ENCODE measurements at places on chromosomes 7 and 10.

GRCh38 chr7:12855036-12855435 lies 167.6 kb downstream of the ARL4A start:
- DNase-seq, result no peak

DNA sequence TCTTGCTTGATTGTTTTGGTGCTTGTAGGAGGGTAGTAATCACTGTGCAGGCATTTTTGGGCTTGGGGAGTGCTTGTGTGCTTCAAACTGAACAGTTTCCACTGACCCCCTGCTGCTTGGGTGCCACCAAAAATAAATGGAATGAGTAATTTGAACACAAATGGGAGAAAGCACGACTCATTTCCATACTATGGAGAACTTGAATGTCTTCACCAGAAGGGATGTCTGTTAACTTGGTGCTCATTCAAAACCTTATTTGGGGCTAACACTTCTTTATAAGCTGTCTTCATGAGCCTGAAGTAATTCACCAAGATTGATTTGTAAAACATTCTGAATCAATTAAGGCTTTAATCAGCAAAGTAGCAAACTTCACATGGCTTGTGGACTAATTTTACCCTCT lies 560.3 kb downstream of the SDK1 start:
- DNase-seq, result no peak

GRCh38 chr10:27448921-27449320 lies 55.2 kb upstream of the RAB18 start:
- no peak for DNase-seq

GRCh38 chr10:74736029-74736428 lies 90.4 kb upstream of the KAT6B start:
- no peak for DNase-seq

DNA sequence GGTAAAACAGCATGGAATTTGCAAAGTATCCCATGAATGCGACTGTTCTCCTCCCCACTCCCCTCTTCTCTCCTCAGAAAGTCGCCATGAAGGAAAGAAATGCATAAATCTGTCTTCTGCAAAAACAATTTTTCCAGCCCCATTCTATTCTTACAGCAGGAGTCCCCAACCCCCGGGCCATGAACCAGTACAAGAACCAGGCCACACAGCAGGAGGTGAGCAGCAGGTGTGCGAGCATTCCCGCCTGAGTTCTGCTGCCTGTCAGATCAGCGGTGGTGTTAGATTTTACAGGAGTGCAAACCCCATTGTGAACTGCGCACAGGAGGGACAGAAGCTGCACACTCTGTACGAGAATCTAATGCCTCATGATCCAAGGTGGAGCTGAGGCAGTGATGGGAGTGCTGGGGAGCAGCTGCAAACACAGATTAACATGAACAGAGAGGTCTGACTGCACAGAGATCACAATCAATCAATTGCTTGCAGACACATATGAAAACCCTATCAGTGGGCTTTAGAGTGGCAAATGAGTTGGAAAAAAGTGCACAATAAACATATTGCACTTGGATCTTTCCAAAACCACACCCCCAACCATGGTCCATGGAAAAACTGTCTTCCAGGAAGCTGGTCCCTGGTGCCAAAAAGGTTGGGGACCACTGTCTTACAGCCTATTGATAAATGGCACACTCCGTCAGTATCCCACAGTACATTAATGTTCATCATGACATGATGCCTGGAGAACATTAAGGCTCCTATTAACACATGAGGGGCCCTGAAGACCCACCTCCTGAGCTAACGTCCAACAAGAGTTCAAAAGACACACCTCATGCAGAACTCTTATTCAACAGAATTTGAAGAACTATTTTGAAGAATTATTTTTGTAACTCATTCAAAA lies 205.0 kb downstream of the PTPRN2 start:
- DNase-seq, result no peak

DNA sequence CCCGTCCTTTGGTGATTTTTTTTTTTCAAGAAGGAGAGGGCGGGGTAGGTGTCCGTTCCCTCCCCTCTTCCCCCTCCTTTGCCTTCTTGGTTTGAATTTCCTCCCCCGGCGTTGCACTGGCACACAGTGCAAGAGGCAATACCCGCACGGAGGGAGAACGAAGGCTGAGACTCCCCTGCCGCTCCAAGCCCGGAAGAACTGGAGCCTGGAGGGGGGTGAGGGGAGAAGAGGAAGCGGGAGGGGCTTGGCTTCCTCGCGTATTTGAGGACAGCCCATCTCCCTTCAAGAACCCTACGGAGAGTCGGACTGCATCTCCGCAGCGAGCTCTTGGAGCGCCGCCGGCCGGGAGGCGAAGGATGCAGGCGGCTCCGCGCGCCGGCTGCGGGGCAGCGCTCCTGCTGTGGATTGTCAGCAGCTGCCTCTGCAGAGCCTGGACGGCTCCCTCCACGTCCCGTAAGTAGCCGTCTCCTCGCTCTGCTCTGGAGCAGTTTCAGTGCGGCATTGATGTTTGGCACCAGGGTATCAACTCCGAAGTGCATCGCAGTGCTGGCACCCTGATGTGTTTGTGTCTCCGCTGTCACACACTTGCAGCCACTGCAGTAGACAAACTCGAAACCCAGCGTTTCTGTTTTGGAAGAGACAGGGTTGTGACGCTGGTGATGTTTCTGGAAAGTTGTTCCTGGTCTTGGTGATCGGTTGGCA lies at the start of gene CNTNAP2:
TSS of gene CNTNAP2 (plus strand) at position 281 of the 702 bp plus-strand sequence. CDS start at position 357, 76 bp downstream.
- peak; percentile 5 for DNase-seq

DNA sequence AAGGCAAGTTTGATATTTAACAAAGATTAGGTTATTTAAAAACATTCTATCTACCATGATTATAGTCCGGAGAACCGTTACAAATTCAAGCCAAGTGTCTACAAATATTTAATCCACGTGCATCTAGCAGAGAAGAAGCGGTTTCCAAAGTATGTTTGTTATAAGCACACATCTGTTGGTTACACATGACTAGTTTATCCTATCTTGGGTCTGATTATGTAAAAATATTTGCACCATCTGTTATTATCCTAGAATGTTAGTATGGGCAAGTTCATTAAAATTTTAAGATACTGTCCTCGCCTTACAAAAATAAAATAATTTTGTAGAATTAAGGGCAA lies 289.2 kb upstream of the VSTM2A start:
- no peak for DNase-seq

- no peak for DNase-seq
Measured at GRCh38 chr10:29917311-29917710, 142.1 kb downstream of the JCAD start.

DNA sequence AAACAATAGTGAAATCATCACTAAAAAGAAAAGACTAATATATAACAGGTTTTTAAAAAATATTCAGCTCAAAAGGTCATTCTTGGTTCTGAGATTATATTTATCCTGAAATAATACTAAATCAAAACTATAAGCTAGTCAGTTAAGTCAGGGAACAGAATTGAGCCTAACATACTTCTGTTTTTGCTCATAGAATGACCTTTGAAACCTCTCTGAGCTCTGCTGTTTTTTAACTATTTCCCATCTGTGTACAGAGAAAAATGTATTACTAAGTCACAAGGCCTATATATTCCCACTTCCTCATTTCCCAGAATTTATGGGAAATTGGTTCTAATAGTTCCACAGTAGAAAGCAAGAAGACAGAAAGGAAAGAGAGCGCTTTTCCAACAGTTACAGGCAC lies 346.8 kb upstream of the ETV1 start:
- DNase-seq, result no peak

DNA sequence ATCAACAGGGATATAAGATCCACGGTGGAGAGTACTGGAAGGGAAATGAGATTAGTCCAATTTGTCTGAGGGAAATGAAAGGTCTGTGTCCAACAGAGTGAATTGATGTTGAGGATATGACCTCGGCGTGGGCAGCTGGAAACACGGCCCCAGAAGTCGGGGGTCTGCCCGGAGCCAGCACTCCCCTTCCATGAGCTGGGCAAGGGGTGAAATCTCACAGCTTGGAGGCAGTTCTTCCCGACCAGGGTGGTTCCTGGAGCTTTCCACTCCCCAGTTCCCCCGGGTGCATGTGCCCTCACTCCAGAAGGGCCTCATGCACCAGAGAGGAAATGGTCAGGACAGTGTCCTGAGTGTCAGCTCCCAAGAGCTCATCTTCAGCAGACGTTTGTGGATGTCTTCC lies 264.7 kb upstream of the PPP2R2D start:
- no peak for DNase-seq

DNA sequence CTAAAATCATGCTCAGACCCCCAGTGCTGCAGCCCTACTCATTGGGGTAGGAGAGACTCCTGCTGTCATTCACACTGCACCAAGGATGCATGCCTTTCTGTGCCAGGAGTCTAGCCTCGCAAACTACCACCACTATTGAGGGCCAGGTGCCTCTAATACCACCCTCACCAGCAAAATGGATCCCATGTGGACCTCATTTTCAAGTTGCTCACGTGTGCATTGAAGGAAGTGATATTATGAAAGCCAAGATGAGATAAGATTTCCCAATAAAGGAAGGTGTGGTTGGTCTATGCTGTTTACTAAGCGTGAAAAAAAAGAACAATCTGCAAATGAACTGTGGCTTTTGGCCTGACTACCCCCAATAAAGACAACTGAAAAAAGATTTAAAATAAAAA lies 7.2 kb upstream of the LAMTOR4 start:
- no peak for DNase-seq

- DNase-seq, result no peak
Measured at GRCh38 chr7:151403764-151404163, 6.1 kb downstream of the WDR86 start.

DNA sequence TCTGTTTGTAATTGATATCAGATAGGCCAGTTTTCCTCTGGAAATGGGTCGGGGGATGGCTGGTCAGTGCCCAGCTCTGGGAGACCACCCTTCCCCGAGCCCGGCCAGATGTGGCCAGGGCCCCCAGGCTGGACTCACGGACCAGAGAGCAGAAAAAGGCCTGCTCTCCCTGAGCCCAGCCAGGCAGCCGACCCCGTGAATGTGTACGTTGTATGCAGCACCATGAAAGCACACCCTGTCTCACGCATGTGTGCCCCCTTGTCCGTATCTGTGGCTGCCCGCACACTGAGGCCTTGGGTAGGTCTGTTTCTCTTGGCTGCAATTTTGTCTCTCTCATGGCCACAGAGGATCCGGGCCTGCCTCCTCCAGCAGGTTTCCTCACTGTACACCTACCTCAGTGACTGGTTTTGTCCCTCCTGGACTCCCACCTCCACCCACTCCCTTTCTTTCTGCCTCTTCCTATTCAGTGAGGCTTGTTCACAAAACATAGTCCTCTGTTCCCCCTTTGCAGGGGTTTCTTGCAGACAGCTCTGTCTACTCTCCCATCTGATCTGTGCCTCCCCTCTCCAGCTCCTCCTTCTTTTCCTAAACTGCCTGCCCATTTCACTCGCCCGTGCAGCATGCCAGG lies 23.6 kb upstream of the ANKRD2 start:
- no peak for DNase-seq

- no peak for DNase-seq
Measured at GRCh38 chr7:99949645-99950228, 20.3 kb upstream of the GJC3 start.

DNA sequence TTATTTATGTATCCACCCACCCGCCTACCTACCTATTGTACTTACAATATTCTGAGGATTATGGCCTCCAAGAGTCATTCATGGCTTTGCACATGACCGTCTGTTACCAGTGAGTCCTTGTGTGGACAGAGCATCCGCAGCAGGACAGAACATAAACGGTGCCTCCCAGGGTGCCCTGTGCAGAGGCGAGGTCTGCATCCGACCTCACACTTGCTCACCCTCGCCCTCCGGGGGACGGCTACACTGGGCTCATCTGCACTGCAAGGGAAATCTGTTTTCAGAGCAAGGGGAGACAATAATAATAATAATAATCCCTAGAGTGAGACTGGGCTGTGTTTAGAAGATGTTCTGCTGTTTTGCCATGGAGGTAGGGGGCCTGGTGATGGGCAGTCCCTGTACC lies 29.8 kb downstream of the PFKP start:
- no peak for DNase-seq

- DNase-seq, result no peak
Measured at GRCh38 chr10:129035052-129035827, 431.8 kb upstream of the MGMT start.

DNA sequence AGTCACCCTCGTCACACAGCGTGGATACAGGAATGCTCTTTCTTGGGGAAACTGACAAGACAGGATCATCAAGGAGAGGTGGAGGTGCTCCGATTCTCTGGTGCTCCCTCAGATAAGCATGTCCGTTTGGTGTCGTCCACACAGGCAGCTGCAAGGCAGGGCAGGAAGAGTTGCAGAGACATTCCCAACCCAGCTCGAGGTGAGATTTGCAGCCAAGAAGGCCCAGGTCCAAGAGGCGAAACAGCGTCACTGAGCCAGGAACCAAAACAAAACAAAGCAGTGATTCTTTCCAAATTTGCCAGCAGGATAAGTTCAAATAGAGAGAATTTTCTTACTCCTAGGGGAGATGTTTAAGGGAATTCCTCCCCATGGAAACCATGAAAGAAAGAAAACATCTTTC lies 386.5 kb upstream of the PFKP start:
- no peak for DNase-seq

- peak; percentile 81 for DNase-seq
Measured at GRCh38 chr10:102072673-102073527, 7.8 kb downstream of the HPS6 start.

- DNase-seq, result no peak
Measured at GRCh38 chr7:94182066-94182465, 177.9 kb upstream of the BET1 start.

DNA sequence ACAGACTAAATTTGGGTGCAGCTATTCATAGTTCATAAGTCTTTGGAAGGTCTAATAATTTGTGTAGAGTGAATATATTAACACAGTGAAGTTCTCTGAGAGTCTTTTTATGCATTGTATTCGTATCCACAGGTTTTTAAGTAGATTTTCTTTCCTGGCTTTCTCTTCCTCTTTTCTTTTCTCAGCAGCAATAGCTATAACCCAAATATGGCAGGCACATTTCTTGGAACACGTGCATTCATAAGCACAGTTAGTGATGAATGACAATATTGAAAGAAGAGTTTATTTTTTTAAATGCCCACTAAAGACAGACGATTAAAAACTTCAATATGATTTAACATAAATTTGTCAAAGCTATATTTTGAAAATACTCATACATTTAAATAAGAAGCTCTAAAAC lies 220.5 kb upstream of the MBL2 start:
- no peak for DNase-seq

DNA sequence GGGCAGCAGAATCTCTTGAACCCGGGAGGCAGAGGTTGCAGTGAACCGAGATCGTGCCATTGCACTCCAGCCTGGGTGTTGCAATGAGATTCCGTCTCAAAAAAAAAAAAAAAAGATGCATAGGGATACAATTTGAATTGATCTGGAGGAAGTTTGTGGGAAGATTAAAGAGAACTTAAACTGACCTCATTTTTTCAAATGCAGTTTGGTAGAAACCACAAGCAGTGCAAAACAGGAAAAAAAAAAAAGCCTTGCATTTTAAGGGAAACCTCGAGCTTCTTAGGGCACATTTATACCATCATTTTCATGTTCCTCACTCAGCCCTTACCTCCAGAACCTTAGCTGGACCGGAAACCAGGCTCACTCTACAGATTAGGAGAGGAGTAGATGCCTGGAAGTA lies 2.8 kb downstream of the KCTD7 start:
- DNase-seq, result no peak

GRCh38 chr7:30708983-30709382 lies 26.7 kb upstream of the CRHR2 start:
- no peak for DNase-seq

Data from HAP-1 (cell line).